Activated naive CD8-positive, alpha-beta T cell treated with anti-CD3 and anti-CD28 coated beads, Interleukin-2, amount 10 ng/mL, durations not matched to agents 7 days and 5 days (primary cell): ENCODE measurements at places on chromosomes 7 and 10. TPM values are rescaled to one million over a fixed set of nuclear protein-coding genes. Genes with fewer than 3 reads are reported as not detected.
A peak's percentile ranks its signal among the peaks of the same experiment; 100 is the strongest.

GRCh38 chr10:121788115-121788514 lies 139.7 kb downstream of the ATE1 start:
- DNase-seq, result no peak

DNA sequence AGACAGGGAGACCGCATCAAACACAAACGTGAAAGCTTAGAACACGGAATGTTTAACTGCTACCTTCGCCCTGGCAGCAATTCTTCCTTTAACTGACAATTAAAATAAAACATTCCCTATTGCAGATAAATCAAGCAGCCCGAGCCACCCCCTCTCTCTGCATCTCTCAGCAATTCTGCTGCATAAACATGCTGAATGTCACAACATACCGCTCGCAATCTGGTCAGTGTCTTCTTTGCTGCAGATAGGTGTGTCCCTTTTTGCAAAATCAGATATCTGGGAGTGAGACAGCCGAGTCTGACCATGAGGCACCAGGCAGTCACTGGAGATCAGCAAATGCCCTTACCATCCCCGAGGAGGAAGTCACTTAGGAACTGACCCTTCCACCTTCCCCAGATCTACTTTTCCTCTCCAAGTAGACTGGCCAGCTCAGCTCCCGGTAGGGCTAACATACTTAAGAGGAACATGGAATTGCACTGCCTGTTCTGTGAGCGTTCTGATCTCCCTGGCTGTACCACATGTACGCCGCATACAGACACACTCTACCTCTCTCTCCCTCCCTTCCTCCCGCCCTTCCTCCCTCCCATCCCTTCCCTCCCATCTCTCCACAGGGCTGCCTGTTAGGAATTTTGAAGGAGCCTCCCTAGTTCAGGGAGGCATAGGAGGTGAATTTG lies at the start of gene FRMD4A:
TSS of gene FRMD4A (minus strand) at position 537 of the 674 bp plus-strand sequence.
- no peak for DNase-seq

DNA sequence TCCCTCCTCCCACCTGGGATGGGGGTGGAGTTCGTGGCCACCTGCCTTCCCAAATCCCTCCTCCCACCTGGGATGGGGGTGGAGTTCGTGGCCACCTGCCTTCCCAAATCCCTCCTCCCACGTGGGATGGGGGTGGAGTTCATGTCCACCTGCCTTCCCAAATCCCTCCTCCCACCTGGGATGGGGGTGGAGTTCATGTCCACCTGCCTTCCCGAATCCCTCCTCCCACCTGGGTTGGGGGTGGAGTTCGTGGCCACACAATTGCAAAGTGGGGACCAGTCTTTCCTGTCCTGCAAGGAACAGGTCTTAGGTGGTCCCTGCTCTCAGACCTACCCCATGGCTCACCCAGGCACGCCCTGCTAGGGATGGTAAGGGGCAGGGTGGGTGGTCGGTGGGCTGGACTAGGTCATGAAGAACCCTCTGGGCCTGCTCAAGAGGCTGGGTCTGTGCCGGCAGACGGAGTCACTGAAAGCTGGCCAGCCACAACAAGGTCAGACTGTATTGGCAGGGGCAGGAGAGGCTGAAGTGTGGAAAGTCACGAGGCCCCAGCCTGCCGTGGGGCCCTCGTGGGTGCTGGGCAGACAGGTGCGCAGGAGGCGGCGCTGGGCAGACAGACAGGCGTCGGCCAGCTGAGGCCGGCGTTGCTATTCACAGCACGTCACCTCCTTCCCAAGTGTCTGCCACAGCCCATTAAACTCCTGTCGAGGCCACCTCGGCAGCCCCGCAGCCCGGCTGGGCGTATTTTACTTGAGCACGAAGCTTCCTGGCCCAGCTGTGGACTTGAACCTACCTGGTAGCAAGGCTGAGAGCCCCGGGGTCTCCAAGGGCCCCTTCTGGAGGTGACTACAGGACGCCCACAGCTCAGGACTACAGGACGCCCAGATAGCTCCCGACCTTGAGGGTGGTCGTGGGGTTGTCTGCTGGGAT lies 4.1 kb downstream of the KNDC1 start:
- DNase-seq, result no peak

DNA sequence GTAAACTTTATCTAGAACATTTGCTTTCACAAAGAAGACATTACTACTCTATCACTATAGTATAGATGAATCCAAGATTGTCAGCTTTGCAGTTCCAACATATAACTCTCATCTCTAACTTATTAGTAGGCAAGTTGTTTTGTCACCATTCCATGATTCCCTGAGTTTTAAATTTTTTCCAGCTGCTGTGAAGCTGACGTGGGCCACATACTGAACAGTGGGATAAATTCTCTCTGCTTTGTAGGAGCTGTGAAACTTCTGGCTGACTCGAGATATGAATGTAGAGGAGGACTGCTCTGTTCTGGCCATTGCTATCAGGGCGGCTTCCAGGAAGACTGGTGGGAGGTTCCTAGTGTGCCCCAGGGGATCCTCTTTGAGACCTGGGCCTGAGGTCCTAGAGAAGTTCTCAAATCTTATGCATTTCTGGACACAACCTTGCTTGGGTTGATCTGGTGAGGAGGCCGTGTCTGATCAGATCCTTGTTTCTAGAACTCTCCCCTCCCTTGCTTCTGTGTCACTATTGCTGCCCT lies 58.0 kb downstream of the LSMEM1 start:
- no peak for DNase-seq

DNA sequence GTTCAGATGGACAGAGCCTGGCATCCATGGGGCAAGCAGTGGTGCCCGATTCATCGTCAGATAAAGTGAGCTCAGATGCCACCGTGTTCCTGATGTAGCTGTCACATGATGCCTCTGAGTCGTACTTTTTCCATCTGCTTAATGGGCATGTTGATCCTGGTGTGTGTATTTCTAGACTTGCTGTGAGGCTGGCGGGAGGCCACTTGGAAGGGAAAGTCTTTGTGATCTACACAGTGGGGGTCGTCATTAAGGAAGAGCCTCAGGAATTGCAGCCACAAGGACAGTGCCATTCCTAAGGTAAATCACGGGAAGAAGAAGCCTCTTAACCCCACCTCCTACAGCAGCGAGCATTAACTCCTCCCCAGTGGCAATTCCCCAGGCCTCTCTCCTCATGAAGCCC lies 63.0 kb downstream of the RGS10 start:
- DNase-seq, result no peak

DNA sequence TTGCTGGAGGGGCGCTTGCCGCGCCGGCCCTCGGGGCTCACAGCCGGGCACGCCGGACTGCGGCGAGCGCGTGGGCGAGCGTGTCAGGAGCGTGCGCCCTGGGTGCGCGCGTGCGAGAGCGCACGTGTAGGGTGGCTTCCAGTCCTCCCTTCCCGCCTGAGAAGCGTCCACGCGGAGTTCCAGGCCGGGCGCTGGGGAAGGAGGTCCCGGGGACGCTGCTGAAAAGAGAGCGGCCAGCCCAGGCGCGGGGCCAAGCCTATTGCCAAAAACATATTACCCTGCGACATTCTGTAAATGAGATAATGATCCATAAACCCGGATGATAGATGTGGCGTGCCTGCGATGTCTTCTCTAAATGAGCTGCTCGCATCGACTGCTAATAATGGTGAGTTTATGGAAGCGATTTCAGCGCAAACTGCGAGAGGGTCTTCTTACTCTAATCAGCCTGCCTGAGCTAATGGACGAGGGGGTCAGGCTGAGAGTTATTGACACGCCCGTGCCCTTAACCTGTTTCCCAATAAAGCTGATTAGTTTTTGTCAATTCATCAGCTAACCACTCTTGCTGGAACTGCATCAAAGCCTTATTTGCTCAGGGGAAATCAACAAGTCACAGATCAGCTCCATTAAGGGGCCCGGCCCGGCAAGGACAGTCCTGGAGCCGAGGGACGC lies 8.0 kb upstream of the MNX1 start:
- peak; percentile 42 for DNase-seq

DNA sequence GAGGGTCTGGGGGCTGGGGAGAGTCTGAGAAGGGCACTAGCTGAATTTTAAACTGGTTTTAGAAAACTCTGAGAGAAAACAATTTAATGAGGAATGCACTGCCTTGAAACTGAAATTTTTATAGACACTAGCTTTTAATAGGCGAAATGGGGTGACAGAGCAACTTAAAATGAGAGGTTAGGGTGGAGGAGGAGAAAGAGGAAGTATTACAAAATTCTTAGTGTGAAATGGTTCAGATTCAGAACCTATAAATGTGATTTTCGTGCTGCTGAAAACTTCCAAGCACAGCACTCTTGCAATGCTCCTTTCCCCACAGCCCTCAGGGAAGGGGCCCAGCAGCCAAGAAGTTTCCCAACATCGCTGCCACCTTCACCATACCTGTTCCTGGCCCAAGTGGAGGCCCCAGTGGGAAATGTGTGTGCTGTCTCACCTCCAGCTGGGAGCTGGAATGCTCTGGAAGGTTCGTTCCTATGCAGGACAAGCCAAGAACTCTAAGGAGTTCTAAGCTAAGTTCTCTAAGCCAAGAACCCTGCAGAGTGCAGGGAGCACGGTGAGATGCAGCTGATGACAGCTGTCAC lies 60.0 kb downstream of the ATXN7L1 start:
- no peak for DNase-seq

DNA sequence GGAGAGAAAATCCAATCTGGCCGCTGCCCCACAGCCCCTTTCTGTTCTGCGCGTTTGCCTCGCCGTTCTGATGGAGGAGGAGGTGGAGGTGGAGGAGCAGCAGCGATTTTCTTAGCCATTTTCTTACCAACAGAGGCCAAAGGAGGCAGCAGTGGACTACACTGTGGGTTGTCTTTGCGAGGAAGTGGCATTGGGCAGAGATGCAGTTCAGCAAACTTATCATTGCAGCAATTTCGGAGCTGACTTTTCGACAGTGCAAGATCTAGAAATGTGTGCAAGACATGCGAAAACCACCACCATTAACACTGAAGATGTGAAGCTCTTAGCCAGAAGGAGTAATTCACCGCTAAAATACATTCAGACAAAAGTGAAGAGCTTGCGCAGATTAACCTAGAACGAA lies 1.9 kb upstream of the ARL4A start:
- DNase-seq, result no peak

GRCh38 chr10:131742500-131742951 lies 158.3 kb upstream of the PPP2R2D start:
- DNase-seq, result no peak

- no peak for DNase-seq
Measured at GRCh38 chr10:48404646-48405045, 98.2 kb downstream of the MAPK8 start.

- DNase-seq, result peak; percentile 89
Measured at GRCh38 chr10:22436893-22437619, 91.8 kb downstream of the SPAG6 start.

DNA sequence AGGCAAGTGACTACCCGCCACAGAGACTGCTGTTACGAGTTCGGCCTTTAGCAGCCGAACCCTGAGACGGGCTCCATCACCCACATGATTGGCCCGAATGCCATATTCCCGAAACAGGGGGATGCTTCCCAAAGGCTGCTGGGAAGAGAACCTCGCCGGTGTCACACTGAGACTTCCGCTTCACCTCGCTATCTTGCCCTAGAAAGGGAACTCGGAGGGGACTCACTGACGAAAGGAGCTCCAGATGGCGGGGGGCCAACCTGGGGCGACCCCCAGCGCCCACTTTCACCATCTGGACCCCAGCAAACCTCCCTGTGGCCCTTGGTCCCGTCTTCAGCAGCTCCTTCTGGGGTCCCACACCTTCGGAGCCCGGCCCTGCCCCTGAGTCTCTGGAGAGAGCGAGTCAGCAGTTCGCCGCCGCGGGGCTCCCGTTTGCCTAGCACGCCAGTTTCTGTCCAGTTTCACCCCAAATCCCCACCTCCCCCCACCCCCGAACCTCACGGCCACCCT lies 529 bp downstream of the HPS1 start:
- peak; percentile 70 for DNase-seq

- DNase-seq, result no peak
Measured at GRCh38 chr7:153258686-153259085, 499.1 kb downstream of the ACTR3B start.

GRCh38 chr10:34475274-34475646 lies 339.8 kb downstream of the PARD3 start:
- DNase-seq, result no peak

GRCh38 chr10:98569853-98570252 lies 123.1 kb upstream of the HPS1 start:
- no peak for DNase-seq

DNA sequence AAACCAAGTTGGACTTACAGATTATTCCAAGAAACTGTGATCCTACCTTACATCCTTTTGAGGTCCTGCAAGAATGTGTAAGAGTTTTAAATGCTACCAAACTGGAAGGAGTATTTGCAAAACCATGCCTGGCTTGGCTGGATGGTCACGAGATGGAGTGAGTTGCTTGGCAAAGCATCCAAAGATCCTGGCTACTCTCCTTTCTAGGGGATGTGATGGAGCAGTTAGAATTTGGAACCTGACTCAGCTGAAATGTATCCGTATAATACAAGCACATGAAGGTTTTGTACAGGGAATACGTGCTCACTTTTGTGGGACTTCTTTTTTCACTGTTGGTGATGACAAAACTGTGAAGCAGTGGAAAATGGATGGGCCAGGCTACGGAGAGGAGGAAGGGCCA lies 13.3 kb upstream of the SYPL1 start:
- DNase-seq, result no peak

DNA sequence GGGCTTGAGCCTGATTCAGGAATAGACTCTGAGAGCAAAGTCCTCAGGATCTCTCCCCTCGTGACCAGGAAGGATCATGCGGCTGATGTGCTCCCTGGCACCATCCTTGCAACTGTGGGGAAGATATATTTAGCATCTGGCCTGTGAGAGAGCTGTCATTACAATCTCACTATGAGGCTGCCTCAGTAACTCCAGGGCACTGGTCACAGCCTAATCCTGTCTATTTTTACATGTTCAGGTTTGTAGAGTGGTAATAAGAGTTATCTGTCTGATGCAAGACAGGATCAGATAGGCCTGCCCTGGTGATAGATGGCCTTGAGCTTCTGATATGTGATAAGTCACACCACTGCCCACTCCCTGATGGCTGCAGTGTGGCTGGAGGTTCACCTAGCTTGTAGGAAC lies 50.7 kb downstream of the PPP1R3C start:
- no peak for DNase-seq

DNA sequence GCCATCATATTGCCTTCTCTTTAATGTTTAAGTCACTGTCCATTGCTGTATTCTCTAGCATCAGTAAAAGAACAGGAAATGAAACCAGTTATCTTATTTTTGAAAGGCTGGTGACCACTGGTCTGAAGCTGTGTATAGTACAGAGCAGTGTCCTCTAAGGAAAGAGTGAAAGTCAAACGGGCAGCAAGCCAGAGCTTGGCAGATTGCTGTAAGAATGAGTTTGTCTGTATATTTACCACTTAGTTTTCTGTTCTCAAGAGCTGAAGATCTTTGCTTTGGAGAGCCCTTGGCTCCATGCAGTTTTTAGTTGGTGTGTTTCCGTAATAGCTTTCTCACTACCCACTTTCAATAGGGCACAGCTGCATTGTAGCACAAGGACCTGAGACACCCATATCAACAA lies 31.9 kb downstream of the PCBD1 start:
- no peak for DNase-seq

GRCh38 chr10:132946-133898 lies 2.0 kb upstream of the ZMYND11 start:
- no peak for DNase-seq

GRCh38 chr10:121248266-121248665 lies 350.0 kb downstream of the FGFR2 start:
- no peak for DNase-seq

Gene C7orf33
- total RNA-seq, result not detected

Gene WNT2
- not detected for total RNA-seq

Gene RAB19
- 8.1 TPM for total RNA-seq

Gene NOS3
- total RNA-seq, result 12.5 TPM

Gene AP3M1
- total RNA-seq, result 43.5 TPM

Gene CHCHD1
- total RNA-seq, result 23.0 TPM

Gene TFEC
- 1.1 TPM for total RNA-seq

Gene DEPP1
- 0.23 TPM for total RNA-seq

Gene DYNC1I1
- not detected for total RNA-seq

Gene RALA
- 31.9 TPM for total RNA-seq

Gene NUTM2B
- 1.6 TPM for total RNA-seq
